ENCODE measurements at places on chromosomes 5 and 9. TPM values are rescaled to one million over a fixed set of nuclear protein-coding genes. Genes with fewer than 3 reads are reported as not detected.

DBN1 gene
- 139 TPM for total RNA-seq

- DNase-seq, result no peak
These were observed 406.3 kb downstream of the SPOCK1 start for GRCh38 chr5:137092831-137093230.

GRCh38 chr5:33271606-33272005, 169.2 kb upstream of the TARS1 start:
- DNase-seq, result no peak

GRCh38 chr9:85168412-85168811, 498.9 kb downstream of the NTRK2 start:
- no peak for DNase-seq

GRCh38 chr5:83957188-83957587, 236.5 kb upstream of the HAPLN1 start:
- DNase-seq, result no peak

PRLR gene
- under 0.01 TPM for total RNA-seq

DNA sequence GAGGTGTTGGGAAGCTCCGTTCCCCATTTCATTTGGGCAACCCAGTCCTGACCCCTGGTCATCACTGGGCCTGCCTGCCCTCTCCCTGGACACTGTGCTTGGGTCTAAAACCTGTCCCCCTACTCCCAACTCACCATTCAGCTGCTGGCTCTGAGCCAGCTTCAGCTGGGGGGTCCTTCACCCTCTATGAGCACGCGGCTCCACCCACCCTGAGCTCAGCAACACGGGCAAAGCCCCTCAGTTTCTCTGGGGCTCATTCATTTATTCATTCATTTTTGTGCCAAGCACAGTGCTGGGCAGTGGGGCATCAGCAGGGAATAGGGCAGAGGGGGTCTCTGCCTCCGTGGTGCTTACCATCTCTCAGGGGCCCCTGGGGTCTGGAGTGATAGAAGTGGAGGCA, 199.8 kb upstream of the MVB12B start:
- no peak for DNase-seq

VLDLR gene
- total RNA-seq, result 10.1 TPM

DNA sequence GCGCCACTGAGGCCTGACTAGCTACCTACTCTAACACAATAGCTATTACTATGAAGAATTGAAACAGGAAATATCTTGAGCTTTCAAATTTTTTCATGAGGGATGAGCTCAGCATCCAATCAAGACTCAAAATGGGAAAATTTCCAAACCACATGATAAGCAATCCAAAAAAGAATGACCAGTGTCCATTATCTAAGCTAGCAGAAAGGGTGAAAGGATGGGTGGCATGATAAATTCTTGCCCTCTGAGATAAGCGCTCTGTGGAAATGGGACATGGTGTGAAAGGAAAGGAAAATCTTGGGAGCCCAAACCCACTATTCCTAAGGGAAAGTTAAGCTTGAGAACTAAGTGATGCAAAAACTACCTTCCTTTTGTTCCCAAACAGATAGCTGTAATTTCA, 170.2 kb upstream of the NREP start:
- DNase-seq, result peak; percentile 3

THBS4 gene
- 0.29 TPM for total RNA-seq

CARTPT gene
- not detected for total RNA-seq

DNA sequence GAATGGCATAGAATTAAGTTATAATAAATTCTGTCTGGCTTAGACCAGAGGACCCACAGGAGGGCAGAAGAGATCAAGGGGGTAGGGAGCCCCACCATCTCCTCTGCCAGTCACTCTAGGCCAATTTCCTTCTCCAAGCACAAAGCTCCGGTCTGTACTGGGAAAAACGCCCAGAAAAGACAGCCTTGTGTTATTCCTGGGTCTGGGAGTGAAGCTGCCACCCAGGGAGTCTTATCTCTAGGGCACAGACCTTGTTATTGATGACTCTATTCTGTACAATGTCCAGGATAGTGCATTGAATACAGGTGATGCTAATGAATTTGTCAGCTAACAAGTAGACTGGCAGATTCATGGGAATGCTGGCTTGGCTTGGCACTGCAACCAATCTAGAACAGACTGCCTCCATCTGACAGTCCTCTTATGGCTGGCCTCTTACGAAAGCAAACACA, 60.7 kb downstream of the MED27 start:
- DNase-seq, result no peak

DNA sequence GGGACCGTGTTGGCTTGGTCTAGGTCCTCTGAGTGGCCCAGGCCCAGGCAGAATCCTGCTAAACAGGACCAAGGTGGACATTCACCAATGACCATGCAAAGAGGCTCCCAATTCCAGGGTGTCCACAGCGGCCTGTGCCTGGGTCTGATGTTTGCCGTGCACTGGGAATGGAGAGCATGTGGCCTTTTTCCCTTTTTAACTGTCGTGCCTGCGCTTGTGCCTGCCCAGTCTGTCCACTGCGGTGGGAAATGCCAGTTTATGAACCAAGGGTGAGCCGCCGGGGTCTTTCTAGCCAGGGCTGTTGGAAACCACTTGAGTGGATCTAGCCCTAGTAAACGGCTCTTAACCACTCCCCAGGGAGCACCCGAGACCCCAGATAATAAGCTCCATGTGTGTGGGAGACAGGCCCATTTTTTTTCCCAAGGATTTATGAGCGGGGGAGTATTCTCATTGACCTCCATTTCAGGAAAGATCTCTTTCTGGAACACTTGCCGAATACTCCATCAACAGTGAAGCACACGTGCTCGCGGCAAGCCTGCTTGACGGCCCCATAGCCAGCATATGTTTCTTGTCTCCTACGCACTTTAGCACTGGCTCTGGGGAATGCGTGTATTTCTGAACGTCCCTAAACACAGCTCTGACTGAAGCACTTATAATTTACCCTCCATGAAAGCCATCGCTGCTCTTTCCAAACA, 93.2 kb upstream of the PHYKPL start:
- no peak for DNase-seq

DNA sequence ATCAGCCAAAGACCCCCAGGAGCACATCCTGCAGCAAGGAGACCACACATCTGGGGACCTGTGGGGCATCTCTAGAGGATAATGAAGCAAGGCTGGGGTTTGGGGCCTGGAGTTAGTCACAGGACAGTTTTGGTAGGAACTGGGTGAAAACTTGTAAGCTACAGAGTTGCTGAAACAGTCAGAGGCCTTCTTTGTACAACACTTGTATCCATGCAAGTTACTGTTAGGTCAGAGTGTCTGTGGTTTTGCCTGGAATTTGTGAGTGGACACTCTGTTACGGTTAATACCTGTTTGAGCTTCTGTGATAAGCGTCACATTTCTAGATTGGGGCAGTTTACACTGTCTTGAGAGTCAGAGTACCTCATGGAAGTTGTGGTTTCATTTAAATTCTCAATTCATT, 22.6 kb upstream of the ASPN start:
- DNase-seq, result peak; percentile 29

PCDHGA4 gene
- total RNA-seq, result 6.8 TPM

DNA sequence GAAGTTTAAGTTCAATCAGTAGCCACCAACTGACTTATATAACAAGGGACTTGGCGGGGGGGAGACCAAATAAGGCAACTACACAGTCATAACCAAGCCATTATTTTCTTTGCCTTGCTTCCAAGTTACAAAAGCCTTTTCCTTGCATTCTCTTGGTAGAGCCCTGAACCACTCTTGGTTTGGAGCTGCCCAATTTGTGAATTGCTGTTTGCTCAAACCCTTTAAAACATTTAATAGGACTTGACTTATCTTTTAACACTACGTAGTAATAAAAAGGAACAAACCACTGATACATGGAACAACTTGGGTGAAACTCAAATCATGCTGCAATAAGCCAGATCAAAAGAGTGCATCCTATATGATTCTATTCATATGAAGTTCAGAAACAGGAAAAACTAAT, 31.7 kb upstream of the MSH3 start:
- DNase-seq, result no peak

GRCh38 chr5:133370036-133370831, 242.1 kb downstream of the FSTL4 start:
- no peak for DNase-seq

GRCh38 chr5:138724470-138725146, 28.6 kb upstream of the CTNNA1 start:
- no peak for DNase-seq

DNA sequence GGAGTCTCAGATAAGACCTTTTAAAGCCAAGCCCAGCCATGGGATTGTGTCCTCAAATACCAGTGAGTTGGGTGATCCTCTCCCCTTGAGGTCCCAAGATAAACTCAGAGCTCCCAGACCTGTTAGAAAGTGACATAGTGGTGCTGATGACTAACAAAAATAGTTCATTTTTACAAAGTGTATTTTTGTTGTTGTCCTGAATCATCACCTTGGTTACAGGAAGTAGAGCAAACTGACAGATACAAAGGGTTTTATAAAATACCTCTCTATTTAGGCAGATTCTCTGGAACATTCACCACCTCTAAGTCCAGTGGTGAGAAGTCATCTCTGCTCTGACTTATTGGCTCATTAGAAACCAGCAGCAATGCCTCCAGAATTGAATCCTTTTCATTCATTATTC, 259.3 kb downstream of the CEMIP2 start:
- DNase-seq, result no peak

ARHGEF37 gene
- 0.72 TPM for total RNA-seq

DNA sequence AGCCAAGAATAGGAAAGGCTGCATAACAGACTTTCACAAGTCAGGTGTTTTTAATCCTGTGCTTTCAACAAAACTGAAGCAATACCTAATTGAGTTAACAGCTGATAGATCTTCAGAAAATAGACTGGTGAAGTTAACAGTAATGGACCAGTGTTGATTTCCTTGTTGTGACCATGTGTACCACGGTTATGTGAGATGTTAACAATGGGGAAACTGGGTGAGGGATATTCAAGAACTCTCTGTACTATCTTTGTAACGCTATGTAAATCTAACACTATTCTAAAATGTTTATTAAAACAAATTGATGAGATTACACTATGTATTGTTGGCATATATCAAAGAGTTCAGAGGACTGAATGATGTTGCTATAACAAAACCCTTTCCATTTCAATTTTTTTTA, 36.9 kb downstream of the MACROH2A1 start:
- DNase-seq, result no peak

GRCh38 chr5:178590924-178591423, 781 bp upstream of the COL23A1 start:
- DNase-seq, result no peak

DNA sequence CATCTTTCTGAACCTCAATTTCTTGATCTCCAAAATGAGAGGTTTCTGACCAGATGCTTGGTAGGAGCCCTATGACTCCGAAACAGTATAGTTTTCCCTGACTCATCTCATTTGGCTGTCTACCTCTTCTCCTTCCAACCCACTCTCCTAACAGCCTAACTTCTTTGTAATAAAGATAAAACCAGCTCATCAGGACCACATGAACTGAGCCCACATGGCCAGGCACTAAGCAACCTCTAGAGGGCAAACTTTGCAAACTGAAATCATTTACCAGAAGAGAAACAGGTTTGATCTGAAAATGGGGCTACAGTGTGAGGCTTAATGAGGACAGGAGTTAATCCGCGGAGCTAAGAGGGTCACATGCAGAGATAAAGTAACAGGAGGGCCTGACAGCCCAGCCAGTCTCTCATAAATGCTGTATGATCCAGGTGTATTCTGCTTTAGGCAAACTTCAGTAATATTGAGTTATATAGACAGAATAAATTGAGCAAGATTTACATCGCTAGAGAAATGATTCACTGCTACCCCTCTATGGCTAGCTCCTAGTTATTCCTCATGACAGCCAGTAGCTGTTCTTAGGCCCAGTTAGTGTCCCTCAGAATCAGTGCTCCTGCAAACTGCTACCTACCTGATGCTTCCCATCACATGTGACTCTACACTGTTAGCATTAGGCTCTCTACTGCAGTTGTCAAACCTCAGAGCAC, 64.6 kb downstream of the ABCA1 start:
- peak; percentile 97 for DNase-seq

DNA sequence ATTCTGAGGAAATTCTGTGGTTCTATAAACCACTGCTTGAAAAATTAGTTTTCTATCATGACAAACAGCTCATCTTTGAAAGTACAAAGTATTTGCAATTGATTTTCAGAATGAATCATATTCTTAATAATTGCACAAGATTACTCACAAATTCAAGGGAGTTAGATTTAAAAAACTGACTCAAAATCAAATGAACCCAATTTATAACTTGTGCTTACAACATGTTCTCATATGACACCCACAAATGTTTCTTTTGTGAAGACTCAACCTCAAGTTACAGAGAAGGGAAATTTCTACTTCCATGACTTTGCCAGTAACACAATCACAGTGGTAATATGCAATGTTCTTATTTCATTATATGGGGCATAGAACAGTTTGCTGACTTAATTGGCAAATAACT, 272.0 kb upstream of the ACTBL2 start:
- DNase-seq, result peak; percentile 45

- no peak for DNase-seq
These were observed 90.4 kb downstream of the ZNF608 start for GRCh38 chr5:124655921-124656511.

HSD17B3 gene
- total RNA-seq, result under 0.01 TPM

COL15A1 gene
- total RNA-seq, result 8.0 TPM

DNA sequence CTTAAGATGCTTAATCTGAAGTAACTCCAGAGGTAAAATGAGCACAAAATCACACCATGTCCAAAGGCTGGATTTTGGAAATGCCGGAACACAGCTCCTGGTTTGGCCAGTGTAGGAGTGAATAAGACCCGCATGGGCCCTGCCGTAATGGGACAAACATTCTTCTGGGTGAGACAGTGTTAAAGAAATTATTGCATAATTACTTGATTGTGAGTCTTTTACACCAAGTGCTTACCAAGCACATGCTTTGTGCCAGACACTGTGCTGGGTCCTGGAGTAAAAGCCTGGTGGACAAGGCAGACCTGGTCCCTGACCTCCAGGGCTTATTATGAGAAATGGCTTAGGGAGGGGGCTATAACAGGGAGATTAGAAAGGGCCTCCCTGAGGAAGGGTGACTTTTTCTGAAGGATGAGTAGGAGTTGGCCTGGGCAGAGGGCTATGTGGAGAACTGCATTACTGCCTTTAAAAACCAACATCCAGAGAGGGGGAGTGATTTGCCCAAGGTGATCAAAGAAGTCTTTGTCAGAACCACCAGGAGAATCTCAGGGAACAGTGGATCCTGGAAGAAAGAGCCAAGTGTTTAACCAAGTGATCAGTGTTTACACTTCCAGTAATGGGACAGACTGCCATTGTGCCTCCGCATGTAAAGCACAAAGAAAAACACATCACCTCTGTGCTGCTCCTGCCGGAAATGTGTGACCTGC, 3.5 kb downstream of the PDE6A start:
- DNase-seq, result no peak

GRCh38 chr5:79560771-79561524, 47.0 kb upstream of the HOMER1 start:
- DNase-seq, result peak; percentile 17

CDKN2A gene
- total RNA-seq, result 32.1 TPM

CETN3 gene
- total RNA-seq, result 6.9 TPM

GARNL3 gene
- total RNA-seq, result 5.8 TPM

- peak; percentile 70 for DNase-seq
These were observed 158.2 kb downstream of the MACROH2A1 start for GRCh38 chr5:135240781-135241360.

DNA sequence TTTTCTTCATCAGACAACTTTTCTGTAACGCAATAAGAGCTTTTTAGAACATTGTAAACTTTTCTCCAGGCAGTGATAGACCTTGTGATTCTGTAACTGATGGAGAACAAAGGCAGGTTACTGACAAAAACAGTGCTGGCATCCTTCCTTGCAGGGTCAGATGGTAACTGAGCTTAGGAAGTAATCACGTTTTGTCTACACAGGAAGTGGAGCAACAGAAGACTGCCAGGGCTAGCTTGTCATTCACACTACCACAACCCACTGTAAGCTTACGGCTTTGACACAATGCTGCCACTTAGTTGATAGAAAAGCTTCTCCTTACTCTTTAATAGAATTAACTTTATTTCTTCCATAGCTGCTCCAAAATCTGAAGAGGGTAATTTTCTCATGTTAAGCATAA, 46.8 kb downstream of the FBN2 start:
- DNase-seq, result no peak

GFM2 gene
- 23.0 TPM for total RNA-seq

CATSPER3 gene
- total RNA-seq, result 0.36 TPM

Measured in osteoblast (primary cell).